ENCODE measurements at places on chromosomes 6 and 20. TPM values are rescaled to one million over a fixed set of nuclear protein-coding genes. Genes with fewer than 3 reads are reported as not detected.

- DNase-seq = no peak
These were observed 145.1 kb downstream of the CD24 start for GRCh38 chr6:106829451-106829850.

DNA sequence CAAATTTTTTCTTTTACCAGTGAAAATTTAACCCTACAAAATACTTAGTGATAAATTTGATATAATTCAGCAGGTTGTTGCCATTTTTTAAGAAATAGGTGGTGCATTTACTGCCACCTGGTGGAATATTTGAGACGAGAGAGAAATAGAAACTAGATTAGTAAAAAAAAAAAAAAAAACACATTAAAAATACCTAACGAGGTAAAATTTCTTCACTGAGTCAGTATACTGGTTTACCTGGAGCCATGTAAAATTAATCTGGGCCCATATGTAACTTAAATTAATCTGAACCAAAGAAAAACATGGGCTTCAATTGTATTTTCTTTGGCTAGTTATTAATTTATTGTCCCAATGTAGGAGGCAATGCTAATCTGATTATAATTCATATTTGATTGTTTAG, 520.8 kb downstream of the EPM2A start:
- DNase-seq = no peak

DNA sequence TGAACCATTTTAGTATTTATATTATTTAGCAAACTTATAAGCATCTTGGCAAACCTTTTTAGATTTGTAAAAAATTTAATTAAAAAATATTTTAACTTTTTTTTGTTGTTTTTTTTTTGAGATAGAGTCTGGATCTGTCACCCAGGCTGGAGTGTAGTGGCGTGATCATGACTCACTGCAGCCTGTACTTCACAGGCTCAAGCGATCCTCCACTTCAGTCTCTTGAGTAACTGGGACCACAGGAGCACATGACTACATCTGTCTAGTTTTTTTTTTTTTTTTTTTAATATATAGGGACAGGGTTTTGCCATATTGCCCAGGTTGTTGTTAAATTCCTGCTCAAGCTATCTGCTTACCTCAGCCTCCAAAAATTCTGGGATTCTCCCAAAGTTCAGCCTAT, 161.1 kb downstream of the EYS start:
- no peak for DNase-seq

GRCh38 chr6:170057961-170058877, 232.7 kb downstream of the DLL1 start:
- no peak for DNase-seq

The ZGPAT gene
- 14.3 TPM for total RNA-seq

DNA sequence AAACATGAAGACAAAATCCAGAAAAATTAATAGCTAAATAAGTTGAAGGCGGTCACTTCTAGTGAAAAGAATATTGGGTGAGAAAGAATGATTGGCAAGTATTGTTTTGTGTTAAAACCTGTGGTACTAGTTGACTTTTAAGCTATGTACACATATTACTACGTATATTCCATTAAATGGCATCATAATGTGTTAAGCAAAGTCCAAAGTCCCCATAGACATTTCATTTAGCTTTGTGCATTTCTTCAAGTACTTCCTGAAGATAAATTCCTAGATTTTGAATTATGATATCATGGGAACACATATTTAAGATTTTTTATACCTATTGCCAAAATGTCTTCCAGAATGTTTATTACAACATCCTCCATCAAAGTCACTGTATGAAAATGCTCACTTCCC, 272.7 kb upstream of the IRAK1BP1 start:
- no peak for DNase-seq

- DNase-seq = no peak
These were observed 40.0 kb upstream of the CD2AP start for GRCh38 chr6:47437592-47437991.

- DNase-seq = no peak
These were observed 235.5 kb downstream of the BMP7 start for GRCh38 chr20:57030611-57031600.

DNA sequence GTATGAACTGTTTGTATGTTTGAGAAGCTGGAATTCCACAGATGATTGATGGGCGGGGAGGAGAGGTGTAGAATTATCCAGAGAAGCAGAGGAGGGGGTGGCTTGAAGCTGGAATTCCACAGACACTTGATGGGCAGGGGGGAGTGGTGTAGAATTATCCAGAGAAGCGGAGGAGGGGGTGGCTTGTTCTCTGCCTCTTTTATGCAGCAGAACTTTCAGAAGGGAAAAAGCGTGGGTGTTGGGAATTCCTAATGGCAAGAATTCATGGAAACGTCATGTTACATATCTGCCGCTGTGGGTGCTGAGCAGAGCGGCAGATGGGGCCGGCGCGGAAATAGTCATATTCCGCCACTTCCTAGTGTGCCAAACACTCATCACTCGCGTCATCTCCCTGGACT, 167.9 kb upstream of the KCNG1 start:
- DNase-seq = peak; percentile 35

DNA sequence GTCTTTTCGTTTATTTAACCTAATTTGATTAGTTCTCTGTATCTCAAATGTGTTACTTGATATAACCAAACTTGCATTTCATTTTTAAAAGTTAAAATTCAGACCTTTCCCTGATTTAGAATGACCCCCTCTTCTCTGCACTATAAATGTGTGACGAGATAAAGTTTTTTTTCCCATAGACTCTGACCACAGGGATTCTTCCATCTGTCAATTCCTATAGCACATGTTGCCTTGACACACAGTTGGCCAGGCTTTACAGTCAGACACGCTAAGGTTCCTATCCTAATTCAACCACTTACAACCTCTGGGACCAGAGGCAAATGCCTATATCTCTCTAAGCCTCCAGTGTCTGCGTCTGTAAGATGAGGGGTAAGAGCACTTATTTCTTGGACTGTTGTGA, 40.6 kb downstream of the KCNS1 start:
- peak; percentile 8 for DNase-seq

DNA sequence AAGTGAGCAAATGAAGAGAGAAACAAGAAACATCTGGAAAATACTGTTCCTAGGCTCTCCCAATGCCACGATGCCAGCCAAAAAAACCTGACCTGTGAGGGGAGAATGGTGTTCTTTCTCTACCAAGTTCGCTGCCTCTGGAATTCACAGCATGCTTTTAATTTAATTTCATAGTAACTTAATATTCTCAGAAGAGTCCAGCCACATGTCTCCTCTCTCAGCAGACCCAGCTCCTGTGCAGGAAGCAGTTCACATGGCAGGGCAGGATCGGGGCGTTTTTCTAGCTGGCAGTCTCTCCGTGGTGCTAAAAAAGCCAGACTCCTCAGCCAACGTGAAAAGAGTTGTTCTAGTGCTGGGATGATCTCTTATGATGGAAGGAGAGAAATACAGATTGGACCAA, 57.5 kb downstream of the BFSP1 start:
- no peak for DNase-seq

GRCh38 chr20:45367126-45367525, 4.2 kb downstream of the SYS1 start:
- no peak for DNase-seq

DNA sequence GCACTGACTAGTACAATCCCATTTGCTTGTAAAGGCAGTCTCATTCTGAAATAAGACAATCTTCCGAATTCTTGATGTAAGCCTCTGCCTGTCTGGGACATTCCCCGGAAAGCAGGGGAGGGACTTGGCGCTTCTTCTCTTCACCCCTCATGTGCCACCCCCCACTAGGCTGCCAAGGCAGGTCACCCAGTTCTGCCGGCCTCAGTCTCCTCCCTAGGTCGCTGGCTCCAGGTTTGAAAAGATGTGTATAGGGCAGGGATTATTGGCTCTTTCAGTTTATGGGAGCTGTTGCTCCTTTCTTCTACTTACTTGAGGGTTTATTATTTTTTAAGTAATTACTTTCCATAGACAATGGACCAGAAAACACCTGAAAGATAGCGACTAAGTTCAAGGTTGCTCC, 158.1 kb upstream of the RPS6KA2 start:
- no peak for DNase-seq

GRCh38 chr6:143844006-143844405, 868 bp downstream of the LTV1 start:
- no peak for DNase-seq

The ADGB gene
- total RNA-seq = 0.36 TPM

GRCh38 chr6:116217069-116217468, 36.8 kb downstream of the TSPYL4 start:
- DNase-seq = peak; percentile 29

The MOXD1 gene
- 4.5 TPM for total RNA-seq

The C6orf163 gene
- 12.3 TPM for total RNA-seq

The CAGE1 gene
- total RNA-seq = 0.18 TPM

GRCh38 chr20:1304710-1305515, 24.0 kb downstream of the SDCBP2 start:
- peak; percentile 39 for DNase-seq

The SLC17A2 gene
- not detected for total RNA-seq

DNA sequence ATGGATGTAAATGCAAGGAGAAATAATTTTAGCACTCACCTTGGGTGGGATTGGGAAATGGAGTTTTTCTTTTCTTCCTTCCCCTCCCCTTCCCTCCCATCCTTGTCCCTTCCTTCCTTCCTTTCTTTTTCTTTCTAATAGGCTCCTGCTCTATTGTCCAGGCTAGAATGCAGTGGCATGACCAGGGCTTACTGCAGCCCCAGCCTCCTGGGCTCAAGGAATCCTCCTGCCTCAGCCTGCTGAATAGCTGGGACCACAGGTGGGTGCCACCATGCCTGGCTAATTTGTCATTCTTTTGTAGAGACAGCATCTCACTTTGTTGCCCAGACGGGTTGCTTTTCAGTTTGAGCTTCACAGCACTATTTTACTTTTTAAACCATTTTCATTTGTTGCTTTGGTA, 21.5 kb upstream of the ATRN start:
- DNase-seq = no peak

DNA sequence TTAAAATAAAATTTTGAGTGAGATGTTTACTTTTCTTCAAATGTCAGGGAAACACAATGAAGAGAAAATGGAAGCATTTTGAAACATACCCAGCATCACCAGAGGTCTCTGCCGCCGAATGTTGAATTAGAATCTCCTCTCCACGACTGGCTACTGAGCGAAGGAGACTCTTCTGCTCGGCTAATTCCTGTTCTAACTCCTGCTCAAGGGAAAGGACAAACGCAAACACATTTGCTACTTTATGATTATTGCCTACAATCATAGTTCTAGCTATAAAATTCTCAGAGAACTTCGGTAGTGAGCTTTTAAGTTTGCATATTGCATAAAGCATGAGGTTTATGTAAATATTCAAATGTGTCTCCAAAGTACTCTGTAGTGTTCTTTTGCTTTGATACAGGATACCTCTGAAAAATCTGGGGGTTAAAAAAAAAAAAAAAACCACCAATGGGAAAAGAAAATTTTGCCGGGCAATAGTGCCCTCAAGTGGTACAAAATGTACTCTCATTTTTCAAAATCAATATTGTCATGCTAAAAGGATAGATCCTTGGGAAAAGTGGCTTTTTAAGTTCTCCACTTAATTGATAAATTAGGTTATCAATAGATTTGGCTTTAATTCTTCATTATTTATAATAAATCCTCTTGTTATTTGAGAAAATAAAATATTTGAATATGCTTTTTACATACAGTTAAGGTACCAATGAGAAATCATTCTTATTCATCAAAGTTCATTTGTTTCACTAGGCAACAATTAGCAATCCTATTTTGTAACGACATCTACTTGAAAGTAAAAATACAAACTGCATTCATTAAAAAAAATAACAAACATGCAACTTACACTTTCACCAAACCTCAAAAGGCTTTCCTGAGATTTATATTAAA, 369.0 kb downstream of the SYNE1 start:
- DNase-seq = peak; percentile 42

- DNase-seq = no peak
These were observed 51.8 kb downstream of the SCAND1 start for GRCh38 chr20:35902545-35902941.

- no peak for DNase-seq
These were observed 124.4 kb upstream of the NUP153 start for GRCh38 chr6:17831135-17831534.

The TTI1 gene
- total RNA-seq = 34.8 TPM

GRCh38 chr6:14373648-14374437, 256.3 kb downstream of the CD83 start:
- no peak for DNase-seq

The PCK1 gene
- total RNA-seq = 0.73 TPM

The COL9A1 gene
- 7.3 TPM for total RNA-seq

The HLA-F gene
- total RNA-seq = 2.4 TPM
